ENCODE measurements at places on chromosomes 2 and 18.

GRCh38 chr2:95274291-95275150, at the start of gene PROM2:
Gene PROM2, plus strand, starts transcription at chr2:95274449. Its CDS starts 137 bp downstream, at chr2:95274586.
- H3K4me3 ChIP-seq: peak within 1 kb of the TSS; percentile 48
- DNase-seq: peak; percentile 60
- peaks cover 8% of the 10 kb centered on the region for H3K4me1 ChIP-seq
- H3K36me3 ChIP-seq: no peaks in the 10 kb centered on the region
- H3K27me3 ChIP-seq: no peaks in the 10 kb centered on the region

DNA sequence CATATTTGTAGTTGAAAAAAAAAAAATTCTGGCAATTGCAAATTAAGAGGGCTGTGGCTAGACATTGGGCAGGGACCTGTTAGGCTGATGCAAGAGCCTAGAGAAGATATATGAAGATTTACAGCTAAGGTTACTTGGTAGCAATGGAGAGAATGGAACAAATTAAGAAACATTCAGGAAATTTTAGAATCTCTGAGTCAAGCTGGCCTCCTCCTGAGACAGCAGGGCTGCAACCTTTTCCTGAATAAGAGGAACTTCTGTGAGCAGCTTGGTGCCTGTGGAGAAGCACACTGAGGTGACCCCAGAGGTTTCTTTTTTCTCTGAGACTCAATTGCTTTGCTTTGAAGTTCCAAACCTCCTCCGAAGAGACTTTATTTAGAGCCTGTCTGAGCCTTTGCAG, 118.6 kb upstream of the LRATD1 start:
- no peaks in the 10 kb centered on the region for H3K36me3 ChIP-seq
- H3K4me1 ChIP-seq: peaks cover 1% of the 10 kb centered on the region
- H3K27me3 ChIP-seq: no peaks in the 10 kb centered on the region
- no peak for DNase-seq
- no peak overlapping the region for H3K27ac ChIP-seq

GRCh38 chr2:233977296-233977837, 60.2 kb downstream of the TRPM8 start:
- no peak overlapping the region for H3K27ac ChIP-seq
- H3K4me1 ChIP-seq: no peaks in the 10 kb centered on the region
- DNase-seq: no peak
- H3K4me3 ChIP-seq: no peak overlapping the region
- H3K36me3 ChIP-seq: no peaks in the 10 kb centered on the region

- H3K4me1 ChIP-seq: no peaks in the 10 kb centered on the region
- DNase-seq: no peak
- H3K36me3 ChIP-seq: no peaks in the 10 kb centered on the region
- no peak overlapping the region for H3K27ac ChIP-seq
- no peak overlapping the region for H3K4me3 ChIP-seq
- H3K27me3 ChIP-seq: no peaks in the 10 kb centered on the region
Observed at GRCh38 chr2:143150287-143150686, 21.1 kb downstream of the ARHGAP15 start.

GRCh38 chr18:75226286-75226955, 15.8 kb downstream of the TSHZ1 start:
- H3K27ac ChIP-seq: peak overlapping the region; percentile 89
- H3K36me3 ChIP-seq: no peaks in the 10 kb centered on the region
- DNase-seq: no peak

GRCh38 chr2:212863185-212863588, 288.2 kb downstream of the IKZF2 start:
- peaks cover 9% of the 10 kb centered on the region for H3K36me3 ChIP-seq
- no peak overlapping the region for H3K4me3 ChIP-seq
- H3K27me3 ChIP-seq: no peaks in the 10 kb centered on the region
- H3K4me1 ChIP-seq: no peaks in the 10 kb centered on the region

GRCh38 chr2:146678516-146678915, 1166.3 kb upstream of the ACVR2A start:
- H3K36me3 ChIP-seq: no peaks in the 10 kb centered on the region
- H3K27ac ChIP-seq: no peak overlapping the region
- no peak for DNase-seq
- no peaks in the 10 kb centered on the region for H3K27me3 ChIP-seq
- H3K4me3 ChIP-seq: no peak overlapping the region

GRCh38 chr2:60064687-60065389, 488.6 kb downstream of the BCL11A start:
- no peak overlapping the region for H3K27ac ChIP-seq
- H3K27me3 ChIP-seq: peaks cover 16% of the 10 kb centered on the region
- DNase-seq: no peak
- H3K4me1 ChIP-seq: peaks cover 2% of the 10 kb centered on the region
- no peaks in the 10 kb centered on the region for H3K36me3 ChIP-seq
- H3K4me3 ChIP-seq: no peak overlapping the region

DNA sequence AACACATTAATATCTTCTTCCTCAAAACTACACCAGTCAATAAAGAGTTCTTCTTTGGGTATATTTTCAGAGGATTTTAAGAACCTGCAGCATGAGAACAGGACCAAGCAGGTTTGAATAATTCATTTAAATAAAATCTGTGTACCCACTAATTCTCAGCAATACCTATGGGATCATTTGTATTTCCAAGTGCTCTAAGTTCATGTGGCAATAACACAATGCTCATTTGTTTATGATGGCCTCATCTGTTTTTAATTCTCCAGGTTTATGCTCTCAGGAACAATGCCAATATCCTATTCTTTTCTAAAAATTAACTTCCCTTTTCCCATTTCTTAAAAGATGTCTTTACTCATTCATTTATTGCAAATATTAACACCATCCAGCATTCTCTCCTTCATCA, 264.7 kb downstream of the METTL4 start:
- DNase-seq: no peak
- H3K27me3 ChIP-seq: peaks cover 3% of the 10 kb centered on the region
- H3K4me3 ChIP-seq: no peak overlapping the region
- peaks cover 8% of the 10 kb centered on the region for H3K4me1 ChIP-seq
- H3K36me3 ChIP-seq: no peaks in the 10 kb centered on the region

DNA sequence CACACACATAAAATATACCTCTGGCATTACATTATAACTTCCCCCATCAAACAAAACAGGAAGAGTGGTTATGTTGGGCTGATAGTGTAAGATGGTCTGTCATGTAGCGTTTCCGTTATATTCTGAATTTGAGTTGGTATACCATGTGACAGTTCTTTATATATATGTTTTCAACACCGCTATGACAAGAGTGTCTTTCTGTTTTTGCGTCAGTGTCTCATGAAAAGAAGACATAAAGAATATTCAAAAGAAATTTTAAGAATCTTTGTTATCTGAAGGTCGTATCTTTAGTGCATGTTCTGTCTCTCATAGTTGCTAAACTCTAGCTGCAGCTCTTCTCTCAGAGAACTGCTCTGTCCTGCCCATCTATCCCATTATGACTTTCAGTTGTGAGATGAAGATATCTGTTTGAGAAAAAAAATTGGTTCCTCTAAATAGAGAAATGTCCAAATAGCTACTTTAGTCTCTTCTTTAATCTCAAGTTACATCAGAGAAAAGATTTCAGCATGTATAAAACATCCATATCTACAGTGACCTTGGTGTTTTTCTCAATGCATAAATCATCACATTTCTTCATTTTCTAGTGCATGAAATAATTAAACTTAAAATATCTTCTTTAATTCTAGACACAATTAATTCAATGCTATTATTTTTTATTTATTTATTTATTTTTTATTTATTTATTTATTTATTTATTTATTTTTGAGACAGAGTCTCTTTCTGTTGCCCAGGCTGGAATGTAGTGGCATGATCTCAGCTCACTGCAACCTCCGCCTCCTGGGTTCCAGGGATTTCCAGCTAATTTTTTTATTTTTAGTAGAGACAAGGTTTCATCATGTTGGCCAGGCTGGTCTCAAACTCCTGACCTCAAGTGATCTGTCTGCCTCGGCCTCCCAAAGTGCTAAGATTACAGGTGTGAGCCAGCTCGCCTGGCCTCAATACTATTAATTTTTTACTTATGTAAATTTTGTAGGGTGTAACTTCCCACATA, 24.3 kb upstream of the PSME4 start:
- no peaks in the 10 kb centered on the region for H3K27me3 ChIP-seq
- peaks cover 2% of the 10 kb centered on the region for H3K36me3 ChIP-seq
- DNase-seq: no peak
- no peak overlapping the region for H3K27ac ChIP-seq
- H3K4me3 ChIP-seq: no peak overlapping the region
- H3K4me1 ChIP-seq: no peaks in the 10 kb centered on the region

DNA sequence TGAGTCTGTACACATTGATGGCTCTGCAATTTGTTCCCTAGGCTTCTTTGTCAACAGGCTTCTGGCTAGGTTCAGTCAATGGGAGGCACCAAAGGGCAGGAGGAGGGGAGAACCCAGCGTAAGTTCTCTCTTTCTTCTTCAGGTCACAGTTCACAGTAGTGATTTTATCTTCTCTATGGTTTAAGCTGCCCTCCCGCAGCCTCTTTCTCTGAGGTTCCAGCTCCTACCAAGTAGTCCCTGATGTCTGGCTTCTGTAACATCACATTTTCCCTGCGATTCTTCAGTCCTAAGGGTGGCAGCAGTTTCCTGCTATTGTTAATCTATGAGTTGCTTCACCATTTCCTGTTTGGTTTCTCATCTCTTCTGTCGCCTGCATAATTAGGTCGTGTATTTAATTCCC, 107.4 kb downstream of the CPO start:
- H3K27ac ChIP-seq: no peak overlapping the region
- peaks cover 8% of the 10 kb centered on the region for H3K4me1 ChIP-seq

GRCh38 chr2:95158441-95158840, 1.2 kb downstream of the ZNF514 start:
- DNase-seq: no peak
- peak overlapping the region; percentile 85 for H3K4me3 ChIP-seq
- peaks cover 5% of the 10 kb centered on the region for H3K4me1 ChIP-seq

DNA sequence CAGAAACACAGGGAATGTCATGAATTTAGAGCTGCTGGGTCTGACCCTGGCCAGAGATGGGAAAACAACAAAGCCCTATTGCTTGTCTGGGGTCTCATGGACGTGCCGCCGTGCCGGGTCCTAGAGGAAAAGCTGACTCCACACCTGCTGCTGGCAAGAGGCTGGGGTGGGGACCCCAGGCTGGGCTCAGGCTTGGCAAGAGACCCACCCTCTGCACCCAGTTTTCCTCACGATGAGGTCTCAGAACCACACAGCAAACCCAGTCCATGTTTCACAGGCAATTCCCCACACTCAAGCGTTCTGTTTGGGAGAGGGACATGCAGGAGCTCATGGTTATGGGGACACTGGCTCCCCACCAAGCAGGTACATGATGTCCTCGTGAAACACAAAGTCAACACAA, 367.3 kb upstream of the SALL3 start:
- no peak overlapping the region for H3K4me3 ChIP-seq
- no peaks in the 10 kb centered on the region for H3K4me1 ChIP-seq
- no peaks in the 10 kb centered on the region for H3K36me3 ChIP-seq
- no peak for DNase-seq
- H3K27me3 ChIP-seq: peaks cover 3% of the 10 kb centered on the region
- H3K27ac ChIP-seq: no peak overlapping the region

DNA sequence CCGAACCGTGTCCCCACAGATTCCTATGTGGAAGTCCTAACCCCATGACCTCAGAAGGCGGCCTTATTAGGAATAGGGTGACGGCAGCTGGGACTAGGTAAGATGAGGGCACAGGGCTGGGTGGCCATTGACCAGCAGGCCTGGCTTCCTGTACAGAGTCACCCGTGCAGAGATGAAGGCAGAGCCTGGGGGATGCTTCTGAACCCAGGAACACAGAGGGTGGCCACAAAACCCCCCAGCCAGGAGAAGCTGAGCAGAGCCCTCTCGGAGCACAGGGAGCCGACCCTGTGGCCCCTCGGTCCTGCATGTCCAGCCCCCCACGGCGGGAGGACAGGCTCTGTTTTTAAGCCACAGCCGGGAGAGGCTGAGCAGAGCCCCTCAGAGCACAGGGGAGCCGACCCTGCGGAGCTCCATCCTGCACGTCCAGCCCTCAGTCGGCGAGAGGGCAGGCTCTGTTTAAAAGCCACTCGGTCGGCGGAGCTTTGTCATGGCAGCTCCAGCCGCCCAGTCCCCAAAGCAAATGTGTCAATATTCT, 2.7 kb downstream of the PDCD1 start:
- H3K36me3 ChIP-seq: no peaks in the 10 kb centered on the region
- no peak overlapping the region for H3K4me3 ChIP-seq
- H3K4me1 ChIP-seq: no peaks in the 10 kb centered on the region
- no peaks in the 10 kb centered on the region for H3K27me3 ChIP-seq

- peaks cover 10% of the 10 kb centered on the region for H3K4me1 ChIP-seq
- H3K27me3 ChIP-seq: no peaks in the 10 kb centered on the region
- H3K27ac ChIP-seq: no peak overlapping the region
- H3K36me3 ChIP-seq: no peaks in the 10 kb centered on the region
- no peak for DNase-seq
Observed at GRCh38 chr2:106275971-106276370, 81.9 kb upstream of the UXS1 start.

DNA sequence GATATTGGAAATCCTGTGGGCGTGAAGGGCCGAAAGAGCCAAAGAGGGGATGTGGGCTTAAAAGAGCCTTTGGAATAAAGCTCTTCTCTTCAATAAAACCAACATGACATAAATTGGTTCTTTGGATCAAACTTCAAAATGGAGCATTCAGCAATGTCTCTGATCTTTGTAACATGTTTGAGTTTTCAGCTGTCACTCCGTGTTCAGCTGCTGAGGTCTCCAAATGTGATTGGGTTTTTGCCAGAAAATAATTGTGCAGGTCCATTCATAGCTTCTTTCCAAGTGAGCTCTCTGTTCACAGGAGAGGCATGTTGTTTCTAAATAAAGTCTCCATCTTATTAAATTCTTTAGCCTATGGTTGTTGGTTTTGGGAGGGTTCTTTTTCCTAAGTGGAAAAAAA, 127.6 kb upstream of the CCDC68 start:
- no peaks in the 10 kb centered on the region for H3K36me3 ChIP-seq
- no peak for DNase-seq
- peaks cover 6% of the 10 kb centered on the region for H3K27me3 ChIP-seq
- no peaks in the 10 kb centered on the region for H3K4me1 ChIP-seq
- H3K4me3 ChIP-seq: no peak overlapping the region

DNA sequence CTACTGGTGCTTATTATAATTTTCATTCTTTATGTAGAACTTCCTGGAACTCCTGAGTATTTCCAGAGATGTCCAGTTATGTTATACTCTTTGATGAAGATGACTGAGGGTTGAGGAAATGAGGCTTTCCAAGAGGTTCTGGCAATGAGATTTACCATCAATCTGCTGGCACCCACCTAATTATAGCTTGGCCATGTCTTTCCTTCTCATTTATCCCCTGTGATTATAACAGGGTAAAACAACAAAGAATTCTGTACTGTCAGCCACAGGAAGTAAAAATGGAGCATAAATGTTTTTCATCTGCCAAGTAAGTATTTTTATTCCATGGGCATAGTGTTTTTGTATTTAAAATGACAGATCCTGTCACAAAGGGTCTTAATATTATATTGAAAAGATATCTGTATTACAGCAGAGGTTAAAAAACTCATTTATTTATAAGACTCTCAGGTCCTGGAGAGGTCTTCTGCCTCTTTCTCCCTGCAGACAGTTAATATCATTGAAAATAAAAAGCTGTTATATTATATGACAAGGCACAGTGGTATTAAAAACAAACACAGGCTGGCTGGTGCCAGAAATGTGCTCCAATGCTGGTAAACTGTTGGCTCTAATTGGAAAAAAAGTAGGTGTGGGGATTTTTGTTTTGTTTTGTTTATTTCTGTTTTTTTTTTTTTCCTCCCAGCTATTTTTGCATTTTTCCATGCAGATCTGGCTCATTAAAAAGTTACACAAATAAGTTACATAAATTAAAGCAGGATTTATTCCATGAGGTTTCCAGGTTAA, 1764.1 kb upstream of the CELF4 start:
- H3K36me3 ChIP-seq: no peaks in the 10 kb centered on the region
- no peak overlapping the region for H3K27ac ChIP-seq
- no peaks in the 10 kb centered on the region for H3K27me3 ChIP-seq

GRCh38 chr2:43898134-43898837, 59.5 kb downstream of the ABCG8 start:
- H3K27ac ChIP-seq: no peak overlapping the region
- no peak for DNase-seq
- H3K4me3 ChIP-seq: no peak overlapping the region
- H3K4me1 ChIP-seq: peaks cover 23% of the 10 kb centered on the region
